Right hindlimb (tissue), 1 donor: ENCODE measurements at places on chromosomes 5 and 9.

- no peak for DNase-seq
Observed at GRCh38 chr5:168159425-168159824, 132.0 kb upstream of the WWC1 start.

GRCh38 chr5:114407783-114408182 lies 45.9 kb downstream of the KCNN2 start:
- DNase-seq, result no peak

DNA sequence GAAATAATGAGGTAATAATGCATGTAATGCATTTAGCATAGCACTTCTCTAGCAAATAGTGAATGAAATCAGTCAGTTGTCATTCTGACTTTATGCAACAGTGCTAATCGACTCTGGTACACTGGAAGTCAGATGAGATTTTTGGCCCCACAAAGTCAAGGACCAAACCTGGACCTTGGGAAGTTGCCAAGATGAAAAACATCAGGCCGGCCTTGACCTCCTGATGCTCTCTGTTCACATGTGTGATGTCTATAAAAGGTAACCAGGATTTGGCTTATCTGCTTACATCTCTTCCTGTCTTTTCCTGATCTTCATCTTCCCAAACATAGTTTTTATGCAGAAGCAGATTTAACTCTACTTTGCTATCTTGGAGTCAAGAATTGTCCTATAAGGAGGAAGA lies 39.5 kb downstream of the SLC22A5 start:
- no peak for DNase-seq

- DNase-seq, result peak; percentile 56
Observed at GRCh38 chr9:89606624-89607311, 2.0 kb downstream of the GADD45G start.

GRCh38 chr5:1763960-1764605 lies 35.6 kb downstream of the MRPL36 start:
- DNase-seq, result no peak

DNA sequence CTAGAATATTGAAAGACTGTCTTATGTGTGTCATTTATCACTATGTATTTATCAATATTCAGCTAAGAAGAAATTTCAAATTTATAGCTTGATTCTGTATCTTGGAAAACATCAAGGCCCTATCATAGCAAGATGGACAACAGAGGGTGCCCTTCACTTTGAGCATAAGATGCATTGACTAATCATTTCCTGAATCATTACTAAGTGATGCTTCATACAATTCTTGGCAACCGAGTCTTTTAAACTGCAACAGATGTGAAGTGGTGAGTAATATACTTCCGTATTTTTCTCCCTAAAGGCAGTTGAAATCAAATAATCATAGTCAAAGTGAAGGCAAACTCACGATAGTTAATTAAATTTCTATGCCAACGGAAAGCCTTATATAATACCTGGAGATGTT lies 318.6 kb upstream of the RGMB start:
- no peak for DNase-seq

- DNase-seq, result no peak
Observed at GRCh38 chr5:132289097-132289496, 5.1 kb upstream of the SLC22A4 start.

DNA sequence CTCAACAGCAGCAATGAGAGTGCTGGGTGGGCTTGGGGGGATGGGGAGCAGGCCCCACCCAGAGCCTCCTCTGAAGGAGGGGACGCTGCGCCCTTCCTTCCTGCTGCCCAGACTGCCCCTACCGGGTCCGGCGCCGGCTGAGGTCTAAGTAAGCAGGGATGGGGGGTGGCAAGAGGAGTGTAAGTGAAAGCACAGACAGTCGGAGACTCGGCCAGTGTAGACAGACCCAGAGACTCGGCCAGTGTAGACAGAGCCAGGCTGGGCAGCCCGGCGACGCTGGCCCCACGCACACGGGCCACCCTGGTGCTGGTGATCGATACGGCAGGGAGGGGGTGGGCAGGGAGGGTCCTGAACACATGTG lies 7.4 kb upstream of the ENTPD8 start:
- no peak for DNase-seq

GRCh38 chr9:107251756-107252322 lies 31.2 kb upstream of the RAD23B start:
- DNase-seq, result peak; percentile 73

DNA sequence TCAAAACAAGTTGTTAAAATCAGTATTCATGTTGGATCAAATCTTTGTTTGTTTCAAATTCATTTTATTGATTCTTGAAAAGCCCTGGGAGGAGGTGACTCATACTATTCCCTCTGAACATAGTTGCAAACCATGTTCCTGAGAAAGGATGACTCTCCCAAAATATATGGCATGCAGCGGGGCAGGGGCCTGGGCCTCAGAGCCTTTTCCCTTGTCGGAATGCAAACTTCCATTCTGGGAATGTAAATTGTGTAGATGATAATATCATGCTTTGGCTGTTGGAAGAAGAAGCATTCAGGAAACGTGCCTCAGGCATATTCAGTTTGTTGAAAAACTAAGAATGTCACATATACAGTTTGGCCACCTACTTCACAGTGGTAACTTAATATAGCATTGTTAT lies 242.0 kb downstream of the AUH start:
- no peak for DNase-seq

GRCh38 chr5:171397190-171397589 lies 9.5 kb downstream of the NPM1 start:
- DNase-seq, result no peak

- no peak for DNase-seq
Observed at GRCh38 chr5:97297704-97298091, 114.7 kb upstream of the RIOK2 start.

DNA sequence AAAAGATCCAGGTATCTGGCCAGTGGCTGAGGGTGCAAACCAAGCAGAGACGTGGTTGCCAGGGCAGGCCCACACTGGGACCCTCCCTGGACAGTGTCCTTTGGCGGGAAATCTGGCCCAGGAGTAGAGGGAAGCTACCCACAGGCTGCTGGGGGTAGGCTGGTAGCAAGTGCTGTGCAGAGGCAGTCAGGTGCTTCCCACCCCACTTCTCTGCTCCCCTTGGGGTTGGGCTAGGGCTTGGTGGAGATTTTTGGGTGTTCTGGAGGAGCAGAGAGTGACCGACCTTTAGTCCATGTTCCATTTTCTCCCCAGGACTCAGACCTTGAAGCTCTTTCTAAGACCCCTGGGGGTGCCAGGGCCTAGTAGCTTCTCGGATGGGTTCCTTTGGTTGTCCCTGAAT lies 5.6 kb downstream of the PRDM12 start:
- no peak for DNase-seq

- DNase-seq, result no peak
Observed at GRCh38 chr9:89187950-89188349, 9.3 kb upstream of the SHC3 start.

- no peak for DNase-seq
Observed at GRCh38 chr5:112308608-112309007, 110.5 kb downstream of the EPB41L4A start.

- no peak for DNase-seq
Observed at GRCh38 chr5:103487822-103488493, 74.6 kb downstream of the NUDT12 start.

DNA sequence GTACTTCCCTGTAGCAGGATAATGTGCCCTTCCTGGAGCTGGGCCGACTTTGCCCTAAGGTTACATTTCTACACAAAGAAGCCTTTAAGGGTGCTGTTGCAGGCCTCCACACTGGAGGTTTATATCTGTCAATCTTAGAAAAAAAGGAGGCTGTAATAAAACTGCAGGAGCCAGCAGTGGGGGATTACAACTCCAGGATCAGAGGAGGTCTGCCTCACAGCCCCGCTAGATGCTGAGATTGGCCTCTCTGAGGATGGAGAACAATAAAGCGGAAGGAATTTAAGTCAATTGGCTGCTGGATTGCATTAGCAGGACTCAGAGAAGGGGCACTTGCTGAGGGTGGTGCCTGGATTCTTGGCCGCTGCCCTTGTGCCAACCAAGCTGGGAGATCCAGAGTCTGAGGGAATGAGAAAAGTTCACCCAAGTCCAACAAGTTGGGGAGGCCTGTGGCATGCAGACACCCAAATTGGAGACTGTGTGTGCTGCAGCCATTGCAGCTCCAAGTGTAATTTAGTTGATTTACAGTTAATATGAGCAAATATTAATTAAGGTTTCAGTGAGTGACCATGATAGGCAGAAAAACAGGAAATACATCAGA lies 99.0 kb upstream of the SSBP2 start:
- DNase-seq, result no peak

GRCh38 chr5:104859437-104859836 lies 1296.8 kb upstream of the NUDT12 start:
- DNase-seq, result no peak

GRCh38 chr5:118529361-118530144 lies 458.8 kb downstream of the DTWD2 start:
- DNase-seq, result peak; percentile 42

DNA sequence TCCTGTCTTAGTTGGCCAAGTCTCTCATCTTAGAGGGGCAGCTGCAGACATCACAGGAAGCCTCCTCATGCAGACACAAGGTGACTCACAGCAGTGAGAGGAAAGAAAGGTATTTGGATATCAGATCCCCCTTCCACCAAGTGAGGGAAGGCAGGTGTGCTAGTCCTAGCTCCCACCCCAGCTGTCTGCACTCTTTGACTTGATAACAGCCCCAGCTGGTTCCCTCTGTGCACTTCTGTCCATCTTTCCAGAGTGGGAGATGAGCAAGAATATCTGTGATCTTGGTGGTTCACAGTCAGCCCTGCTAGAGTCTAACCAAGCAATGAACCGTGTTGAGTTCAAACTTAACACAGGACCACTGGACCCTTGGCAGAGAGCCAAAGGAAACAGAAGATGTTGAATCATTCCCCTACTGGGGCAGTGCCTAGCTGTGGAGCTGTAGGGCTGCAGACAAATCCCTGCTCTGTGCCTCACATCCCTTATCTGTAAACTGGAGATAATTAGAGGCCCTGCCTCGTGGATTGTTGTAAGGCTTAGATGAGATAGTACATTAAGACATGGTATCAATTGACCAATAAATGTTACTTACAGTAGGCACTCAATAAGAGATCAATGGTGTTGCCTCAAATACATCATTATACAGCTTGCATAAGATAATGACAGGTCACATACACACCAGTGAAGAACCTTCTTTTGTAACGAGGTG lies 39.1 kb downstream of the SH3RF2 start:
- no peak for DNase-seq

GRCh38 chr9:68961587-68961986 lies 52.3 kb downstream of the PRKACG start:
- no peak for DNase-seq

- DNase-seq, result no peak
Observed at GRCh38 chr5:35032356-35032755, 15.4 kb downstream of the AGXT2 start.

- no peak for DNase-seq
Observed at GRCh38 chr5:98917433-98917832, 11.4 kb downstream of the CHD1 start.

- DNase-seq, result no peak
Observed at GRCh38 chr5:34533582-34534522, 122.3 kb upstream of the RAI14 start.

GRCh38 chr9:94042516-94043360 lies 41.5 kb upstream of the PTPDC1 start:
- DNase-seq, result no peak

DNA sequence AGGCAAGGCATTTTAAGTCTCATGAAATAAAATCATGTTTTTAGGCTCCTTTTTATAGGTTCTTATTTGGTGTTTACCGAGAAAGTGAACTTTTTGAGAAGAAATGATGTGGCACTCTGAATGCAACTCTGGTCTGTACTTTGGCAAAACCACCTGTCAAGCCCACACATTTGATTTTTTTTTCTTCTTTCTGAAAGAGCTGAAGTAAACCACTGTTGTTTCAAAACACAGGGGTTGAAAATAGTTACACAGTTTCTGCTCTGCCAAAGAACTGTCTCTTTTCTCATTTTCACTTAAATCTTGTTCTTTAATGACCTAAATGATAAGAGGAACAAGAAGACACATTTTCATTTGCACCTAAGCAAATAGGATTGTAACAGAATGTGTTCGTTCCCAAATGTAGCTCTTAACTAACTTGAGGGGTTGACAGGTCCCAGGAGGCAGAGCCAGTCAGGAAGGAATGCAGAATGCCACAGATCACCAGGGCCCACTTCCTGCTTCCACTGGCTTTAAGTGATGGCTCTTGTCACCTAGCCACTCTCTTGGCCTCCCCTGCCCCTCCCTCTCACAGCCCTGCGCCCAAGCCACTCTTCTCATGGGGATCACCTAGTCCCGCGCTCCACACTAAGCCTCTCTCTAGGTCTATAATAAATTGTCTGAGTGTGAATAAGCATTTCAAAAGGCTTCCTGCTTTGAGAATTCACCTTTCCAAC lies 47.3 kb downstream of the MED27 start:
- no peak for DNase-seq

GRCh38 chr5:67291671-67292070 lies 95.1 kb upstream of the CD180 start:
- DNase-seq, result no peak

DNA sequence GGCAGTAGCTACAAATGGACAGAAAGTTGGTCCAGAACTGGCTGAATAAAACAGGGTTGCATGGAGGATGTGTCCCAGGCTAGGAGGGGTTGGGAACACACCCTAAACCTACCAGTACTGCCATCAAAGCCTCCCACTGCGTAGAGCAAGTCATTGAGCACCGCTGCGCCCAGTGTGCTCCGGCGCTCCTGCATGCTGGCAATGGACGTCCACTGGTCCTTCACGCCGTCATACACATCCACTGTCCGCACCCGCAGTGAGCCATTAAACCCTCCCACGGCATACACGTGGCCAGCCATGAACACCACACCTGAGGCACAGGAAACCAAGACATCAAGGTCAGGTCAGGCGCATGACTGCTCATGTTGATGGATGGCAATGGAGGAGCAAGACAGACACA lies 97.0 kb downstream of the KLHL3 start:
- DNase-seq, result no peak

DNA sequence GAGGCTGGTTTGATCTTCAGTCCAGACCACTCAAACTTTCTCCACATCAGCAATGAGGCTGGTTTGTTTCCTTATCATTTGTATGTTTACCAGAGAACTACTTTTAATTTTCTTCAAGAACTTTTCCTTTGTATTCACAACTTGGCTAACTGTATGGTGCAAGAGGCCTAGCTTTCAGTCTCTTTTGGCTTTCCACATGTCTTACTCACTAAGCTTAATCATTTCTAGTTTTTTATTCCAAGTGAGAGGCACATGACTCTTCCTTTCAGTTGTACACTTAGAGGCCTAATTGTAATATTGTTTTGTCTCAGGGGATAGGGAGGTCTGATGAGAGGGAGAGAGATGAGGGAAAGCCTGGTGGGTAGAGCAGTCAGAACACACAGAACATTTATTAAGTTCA lies 554.0 kb upstream of the ARRDC3 start:
- DNase-seq, result no peak

GRCh38 chr5:66945389-66946349 lies 250.9 kb downstream of the CD180 start:
- DNase-seq, result no peak

GRCh38 chr9:63859475-63860215 lies 1425.4 kb downstream of the FOXD4L5 start:
- peak; percentile 14 for DNase-seq

GRCh38 chr9:33737811-33738606 lies 57.4 kb upstream of the PRSS3 start:
- DNase-seq, result peak; percentile 26

- DNase-seq, result no peak
Observed at GRCh38 chr5:118723021-118723338, 265.4 kb downstream of the DTWD2 start.
